Caudate nucleus (tissue), 63 donors: ENCODE measurements at places on chromosomes 6 and 20.

- no peak for DNase-seq
These were observed 87.0 kb downstream of the ANKRD60 start for GRCh38 chr20:58141496-58141895.

DNA sequence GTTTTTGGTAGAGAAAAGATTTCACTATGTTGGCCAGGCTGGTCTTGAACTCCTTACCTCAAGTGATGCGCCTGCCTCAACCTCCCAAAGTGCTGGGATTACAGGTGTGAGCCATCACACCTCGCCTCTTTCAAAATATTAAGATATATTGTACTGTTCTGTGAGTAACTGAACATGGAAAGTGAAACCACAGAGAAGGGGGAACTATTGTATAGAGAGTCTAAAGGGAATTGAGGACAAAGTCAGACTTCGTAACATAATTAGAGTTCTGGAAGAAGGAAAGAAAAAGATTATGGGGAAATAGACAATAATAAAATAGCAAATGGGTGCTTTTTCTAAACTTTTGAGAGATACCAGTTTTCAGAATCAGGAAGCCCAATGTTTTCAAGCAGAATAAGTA, 17.4 kb upstream of the AKAP7 start:
- DNase-seq: no peak

- no peak for DNase-seq
These were observed 200.3 kb downstream of the EPM2A start for GRCh38 chr6:145534989-145535388.

DNA sequence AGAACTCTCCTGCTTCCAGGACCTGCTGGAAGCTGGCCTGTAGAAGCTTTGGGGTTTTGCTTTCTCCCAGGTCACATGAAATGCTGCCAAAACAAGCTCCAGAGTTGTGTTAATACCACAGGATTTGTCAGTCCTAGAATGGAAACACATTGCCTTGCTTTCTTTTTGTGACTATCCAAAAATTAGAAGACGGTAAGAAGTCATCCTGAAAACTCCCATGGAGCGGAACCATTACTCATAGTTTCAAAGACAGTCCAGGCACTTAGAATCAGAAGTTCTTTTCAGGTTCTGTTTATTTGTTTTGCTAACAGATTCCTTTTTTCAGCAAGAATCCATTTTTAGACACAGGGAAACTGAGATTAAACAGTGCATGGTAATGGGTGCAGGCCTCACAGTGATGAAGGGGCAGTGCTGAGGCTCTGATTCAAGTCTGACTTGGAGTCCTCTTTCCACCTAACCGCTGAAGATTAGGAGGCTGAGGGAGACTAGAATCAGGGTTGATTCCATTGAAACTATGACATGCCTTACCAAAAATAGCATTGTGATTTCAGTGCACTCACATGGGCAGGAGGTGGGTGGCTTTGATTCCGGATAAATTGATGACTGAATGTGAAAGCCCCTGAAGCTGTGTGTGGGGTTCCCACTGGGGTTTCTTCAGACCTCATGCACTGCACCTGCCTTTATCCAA, 72.2 kb upstream of the NAA20 start:
- no peak for DNase-seq

GRCh38 chr6:133128191-133128590, 113.0 kb upstream of the EYA4 start:
- DNase-seq: no peak

DNA sequence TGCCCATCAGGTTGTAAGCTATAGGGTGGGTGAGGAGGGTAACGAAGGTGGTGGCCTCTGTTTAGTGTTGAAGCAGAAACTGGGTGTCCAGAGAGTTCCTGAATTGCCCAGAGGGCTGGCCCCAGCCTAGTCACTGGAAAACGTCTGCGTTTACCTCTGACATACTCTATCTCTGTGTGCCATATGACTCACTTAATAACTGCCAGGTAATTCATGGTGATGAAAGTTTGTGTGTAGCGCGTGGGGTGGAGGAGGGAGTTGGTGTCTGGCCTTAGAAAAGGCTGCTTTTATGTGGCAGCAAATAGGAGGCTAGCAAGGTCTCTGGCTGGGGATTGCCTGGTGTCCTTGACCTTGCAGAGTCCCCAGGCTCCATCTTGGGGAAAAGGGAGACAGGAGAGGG, 47.3 kb downstream of the SLC35D3 start:
- no peak for DNase-seq

DNA sequence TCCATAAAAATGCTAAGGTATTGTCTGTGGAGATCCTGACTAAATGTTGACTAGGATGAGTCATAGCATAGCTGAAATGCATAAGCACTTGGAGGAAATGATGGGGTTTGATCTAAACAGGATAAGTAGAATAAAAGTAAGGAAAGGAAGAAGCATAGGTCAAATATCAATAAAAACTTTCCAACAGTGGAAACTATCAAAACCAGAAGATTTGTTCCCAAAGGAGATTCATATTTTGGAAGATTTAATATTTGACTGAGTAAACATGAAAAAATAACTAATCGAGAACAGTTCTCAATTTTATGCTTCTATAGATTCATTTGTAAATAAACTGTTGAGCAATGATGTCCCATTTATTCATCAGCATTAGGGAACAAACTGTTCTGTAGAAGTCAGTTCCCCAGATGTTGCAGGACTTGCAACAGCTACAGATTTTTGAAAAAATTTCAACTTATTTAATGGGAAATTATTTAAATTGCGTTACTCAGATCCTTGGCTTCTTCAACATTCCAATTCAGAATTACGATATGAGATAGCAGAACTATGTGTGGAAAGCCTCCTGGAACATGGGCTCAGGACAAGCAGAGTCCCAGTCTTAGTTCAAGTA, 133.7 kb upstream of the TBX18 start:
- no peak for DNase-seq

GRCh38 chr6:115287467-115287866, 773.2 kb downstream of the FRK start:
- DNase-seq: no peak

- peak; percentile 57 for DNase-seq
These were observed 27.9 kb downstream of the RIN2 start for GRCh38 chr20:19785983-19786285.

DNA sequence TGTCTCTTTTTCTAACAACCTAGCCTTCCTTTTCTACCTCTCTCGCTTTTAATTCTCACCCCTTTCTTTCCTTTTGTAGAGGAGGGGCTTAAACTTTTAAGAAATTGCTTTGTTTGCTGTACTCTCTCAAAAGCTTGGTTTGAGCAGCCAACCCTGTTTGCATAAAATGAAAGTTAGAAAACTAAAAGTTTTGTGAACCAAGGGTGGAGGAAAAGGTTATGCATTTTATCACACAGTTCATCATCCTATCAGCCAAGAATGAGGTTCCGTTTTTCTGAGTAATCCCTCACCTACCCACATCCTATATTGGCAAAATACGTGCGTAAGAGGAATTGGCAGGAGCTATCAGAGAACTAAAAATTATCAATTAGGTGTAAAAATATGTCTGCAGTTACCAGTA, 42.8 kb upstream of the LOC128125822 start:
- no peak for DNase-seq

DNA sequence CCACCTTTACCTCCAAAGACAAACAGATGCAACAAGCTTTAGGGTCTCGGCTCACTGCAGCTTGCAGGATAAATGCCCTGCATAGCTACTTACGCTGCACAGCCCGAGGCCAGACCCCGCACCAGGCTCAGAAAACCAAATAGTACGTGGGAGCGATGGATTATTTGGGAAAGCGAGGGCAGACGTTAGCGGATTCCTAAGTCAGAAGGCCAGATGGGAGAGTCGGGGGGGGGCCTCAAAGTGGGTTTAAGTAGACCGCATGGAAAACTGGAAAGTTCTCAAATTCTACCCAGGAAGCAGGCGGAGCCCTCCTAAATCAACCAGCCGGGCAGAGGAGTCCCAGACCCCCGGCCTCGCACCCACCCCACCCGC, 382 bp downstream of the SFT2D1 start:
- no peak for DNase-seq

- no peak for DNase-seq
These were observed 1.9 kb downstream of the DHX16 start for GRCh38 chr6:30670760-30671527.

- DNase-seq: no peak
These were observed 108.5 kb downstream of the MAN1A1 start for GRCh38 chr6:119241111-119241465.

GRCh38 chr20:51148941-51149340, 126.0 kb upstream of the KCNG1 start:
- no peak for DNase-seq

- no peak for DNase-seq
These were observed 24.5 kb downstream of the BCAS4 start for GRCh38 chr20:50819349-50819748.

- no peak for DNase-seq
These were observed 22.8 kb upstream of the FAM83C start for GRCh38 chr20:35314816-35315631.

- DNase-seq: no peak
These were observed 62.0 kb upstream of the EPB41L1 start for GRCh38 chr20:36092398-36093024.

DNA sequence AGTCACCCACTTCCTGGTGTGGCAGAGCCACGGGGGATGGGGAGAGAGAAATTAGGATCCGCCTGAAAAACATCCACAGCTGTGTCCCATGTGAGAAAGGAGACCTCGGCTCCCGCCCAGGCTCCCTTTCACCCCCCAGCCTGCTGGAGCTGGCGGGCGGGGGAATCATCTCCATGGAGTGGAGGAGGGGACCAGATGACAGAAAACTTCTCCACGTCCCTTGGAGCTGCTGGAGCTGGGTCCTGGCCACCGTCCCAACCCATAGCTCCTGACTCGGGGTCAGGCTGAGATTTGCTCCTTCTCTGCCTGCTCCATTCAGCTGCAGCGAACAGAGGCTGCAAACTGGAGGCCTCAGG, 113.8 kb downstream of the CEBPB start:
- no peak for DNase-seq

DNA sequence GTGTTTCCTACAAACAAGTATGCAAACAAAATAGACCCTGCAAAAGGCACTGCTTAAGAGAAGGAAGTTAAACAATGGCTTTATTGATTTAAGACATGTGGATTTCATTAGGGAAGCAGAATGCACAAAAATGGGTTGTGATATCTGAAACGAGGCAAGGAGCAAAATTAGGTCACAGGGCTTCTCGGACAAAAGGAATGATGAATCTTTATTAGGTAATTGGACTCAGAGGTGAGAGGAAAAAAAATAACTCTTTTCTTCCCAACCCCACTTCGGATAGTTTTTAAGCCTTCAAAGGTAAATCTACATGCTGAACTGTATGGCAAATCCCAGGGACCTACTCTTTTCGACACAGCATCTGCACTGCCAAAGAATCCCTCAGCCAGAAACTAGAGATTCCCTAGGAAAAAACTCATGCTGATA, 183.0 kb upstream of the TAB2 start:
- no peak for DNase-seq

DNA sequence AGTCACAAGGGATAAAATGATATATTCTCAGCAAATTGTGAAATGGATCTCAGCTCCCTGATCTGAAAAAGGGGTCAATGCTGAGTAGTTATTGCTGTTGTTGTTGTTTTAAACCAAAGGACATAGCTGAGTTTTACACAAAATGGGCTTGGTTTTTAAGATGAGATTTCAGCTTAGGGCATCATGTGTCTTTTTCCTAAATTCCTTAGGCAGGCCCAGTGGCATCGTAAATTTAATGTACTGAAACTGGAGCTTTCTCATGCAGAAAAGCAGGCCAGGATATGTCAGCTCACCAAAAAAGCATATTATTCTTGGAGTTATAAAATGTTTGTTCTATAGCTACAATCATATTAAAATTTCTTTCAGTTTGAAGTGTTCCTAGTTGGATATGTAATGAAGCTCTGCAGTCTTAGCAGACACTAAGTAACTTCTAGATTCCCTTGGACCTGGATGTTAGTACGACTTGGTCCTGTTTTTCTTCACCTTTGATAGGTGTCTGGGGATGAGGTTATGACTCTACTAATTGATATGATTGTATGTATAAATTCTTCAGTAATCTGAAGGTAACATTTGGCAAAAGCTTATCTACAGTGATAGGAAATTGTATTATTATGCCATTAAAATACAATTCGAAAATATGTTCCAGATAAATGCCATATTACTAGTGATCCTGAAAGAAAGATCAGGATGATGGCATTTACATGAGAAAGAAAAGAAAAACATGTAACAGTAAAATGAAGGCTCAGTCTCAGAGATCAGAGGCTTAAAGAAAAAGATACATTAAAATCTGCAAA, 663.3 kb downstream of the RFPL4B start:
- DNase-seq: no peak

DNA sequence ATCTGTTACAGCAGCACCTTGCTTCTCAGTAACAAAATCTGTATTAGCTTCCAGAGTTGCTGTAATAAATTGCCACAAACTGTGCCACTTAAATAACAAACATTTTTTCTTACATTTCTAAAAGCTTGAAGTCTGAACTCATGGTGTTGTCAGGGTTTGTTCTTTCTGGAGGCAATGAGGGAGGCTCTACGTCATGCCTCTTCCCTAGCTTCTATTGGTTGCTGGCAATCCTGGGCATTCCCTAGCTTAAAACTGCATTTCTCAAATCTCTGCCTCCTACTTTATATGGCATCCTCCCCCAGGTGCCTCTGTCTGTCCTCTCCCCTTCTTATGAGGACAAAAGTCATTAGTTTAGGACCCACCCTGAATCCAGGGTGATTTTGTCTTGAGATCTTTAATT, 41.6 kb upstream of the TMEM244 start:
- DNase-seq: no peak
